ENCODE measurements at places on chromosomes 7 and 10.

GRCh38 chr10:35916791-35917190, 274.7 kb upstream of the FZD8 start:
- no peak for DNase-seq

DNA sequence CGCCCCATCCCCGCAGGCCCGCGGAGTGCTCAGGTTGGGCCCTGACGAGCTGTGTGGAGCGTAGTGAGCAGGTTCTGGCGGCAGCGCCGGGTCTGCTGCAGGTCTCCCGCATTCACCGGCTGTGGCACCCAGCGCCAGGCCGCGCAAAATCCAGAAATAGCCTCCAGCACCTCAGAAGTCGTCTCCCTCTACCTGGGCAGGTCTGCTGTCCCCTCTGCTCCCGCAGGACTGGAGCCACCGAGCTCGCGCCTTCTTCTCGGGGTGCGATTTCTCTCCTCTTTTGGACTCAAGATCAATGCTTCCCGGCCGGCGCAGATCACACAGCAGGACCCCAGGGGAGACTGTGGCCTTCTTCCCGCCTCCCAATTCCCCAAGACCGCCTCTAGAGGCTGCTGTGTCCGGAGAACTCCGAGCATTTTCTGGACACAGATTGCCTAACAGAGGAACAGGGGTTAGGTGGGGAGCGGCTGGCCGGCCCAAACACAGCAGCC, 8.4 kb downstream of the TLX1 start:
- DNase-seq = no peak

DNA sequence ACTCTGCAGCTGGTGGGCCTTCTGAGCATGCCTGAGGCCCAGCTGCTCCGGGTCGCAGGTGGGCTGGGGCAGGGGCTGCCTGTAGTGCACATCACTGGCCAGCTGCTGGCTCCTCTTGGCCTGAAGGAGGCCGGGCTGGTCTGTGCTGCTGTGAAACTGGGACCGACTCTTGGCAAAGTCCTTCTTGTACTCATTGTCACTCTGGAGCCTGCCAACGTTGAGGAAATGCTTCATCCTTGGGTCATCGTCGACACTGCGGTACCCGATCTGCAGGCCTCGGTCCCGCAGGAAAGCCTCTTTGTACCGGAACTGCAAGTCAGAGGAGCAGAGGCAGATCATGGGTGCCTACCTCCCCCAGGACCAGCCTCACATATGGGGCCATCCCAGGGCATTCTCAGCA, 37.7 kb downstream of the HABP2 start:
- DNase-seq = no peak

DNA sequence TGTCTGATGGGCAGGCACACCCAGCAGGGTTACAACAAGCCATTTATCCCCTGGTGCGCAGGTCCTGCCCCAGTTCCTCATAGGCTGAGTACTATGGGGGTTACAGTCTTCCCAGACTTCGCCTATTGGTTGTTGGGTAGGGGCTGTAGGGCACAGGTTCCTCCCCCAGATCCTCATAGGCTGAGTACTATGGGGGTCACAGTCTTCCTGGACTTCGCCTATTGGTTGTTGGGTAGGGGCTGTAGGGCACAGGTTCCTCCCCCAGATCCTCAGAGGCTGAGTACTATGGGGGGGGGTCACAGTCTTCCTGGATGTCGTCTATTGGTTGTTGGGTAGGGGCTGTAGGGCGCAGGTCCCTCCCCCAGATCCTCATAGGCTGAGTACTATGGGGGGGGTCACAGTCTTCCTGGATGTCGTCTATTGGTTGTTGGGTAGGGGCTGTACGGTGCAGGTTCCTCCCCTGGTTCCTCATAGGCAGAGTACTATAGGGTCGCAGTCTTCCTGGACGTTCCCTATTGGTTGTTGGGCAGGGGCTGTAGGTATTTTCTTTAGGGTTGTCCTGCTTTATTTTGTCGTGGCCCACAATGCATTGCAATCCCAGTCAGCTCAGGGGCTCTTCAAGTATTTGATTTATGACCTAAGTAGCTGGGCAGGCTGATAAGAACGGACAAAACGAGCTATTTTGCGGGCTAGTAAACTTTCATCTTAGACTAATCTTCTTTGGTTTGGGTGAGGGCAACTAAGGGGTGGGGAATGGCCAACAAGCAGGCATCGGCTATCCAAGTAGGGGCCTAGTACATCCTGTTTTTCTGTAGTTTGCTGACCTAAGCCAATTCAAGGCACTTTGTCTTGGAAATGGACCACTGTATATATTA, 3.4 kb downstream of the LRRC27 start:
- no peak for DNase-seq

GRCh38 chr10:97538411-97538810, 34.2 kb upstream of the ANKRD2 start:
- DNase-seq = no peak

GRCh38 chr10:14397066-14397465, 66.3 kb upstream of the FRMD4A start:
- DNase-seq = no peak

- no peak for DNase-seq
Measured at GRCh38 chr7:69992938-69993337, 394.7 kb downstream of the AUTS2 start.

- no peak for DNase-seq
Measured at GRCh38 chr10:77315496-77316129, 322.0 kb downstream of the KCNMA1 start.

DNA sequence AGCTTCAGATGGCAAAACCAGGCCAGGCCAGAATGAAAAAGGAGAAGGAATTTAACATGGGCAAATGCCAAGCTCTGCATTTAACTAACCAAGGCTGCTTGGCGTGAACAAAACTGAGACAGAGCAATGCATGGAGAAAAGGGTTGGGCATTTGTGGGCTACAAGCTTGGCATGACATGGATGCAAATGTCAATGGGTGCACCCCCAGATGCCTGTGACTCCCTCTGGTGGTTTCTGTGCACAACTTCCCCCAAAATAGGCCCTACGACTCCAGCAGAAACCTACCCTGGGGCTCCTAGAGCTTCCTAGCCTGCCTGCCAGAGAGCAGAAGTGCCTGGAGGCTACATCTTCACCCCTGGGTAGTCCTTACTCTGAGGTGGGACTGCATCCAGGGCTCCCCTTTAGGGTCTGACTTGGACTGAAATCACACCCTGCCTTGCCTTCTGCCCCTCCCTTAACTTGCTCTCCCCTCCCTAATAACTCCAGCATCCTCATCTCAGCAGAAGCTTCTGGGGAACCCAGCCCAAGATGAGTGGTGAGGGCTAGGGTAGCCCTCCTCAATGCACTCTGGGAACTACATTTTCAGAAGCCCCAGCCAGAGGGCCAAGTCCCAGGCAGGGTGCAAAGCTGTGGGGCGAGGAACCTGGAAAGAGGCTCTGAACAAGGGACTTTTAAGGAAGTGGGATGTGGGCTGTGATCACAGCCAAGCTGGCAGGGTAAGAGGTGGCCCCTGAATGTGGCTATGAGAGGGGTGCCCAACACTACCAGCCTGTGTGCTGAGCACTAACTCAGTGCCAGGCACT, 11.3 kb downstream of the GPRIN2 start:
- peak; percentile 1 for DNase-seq

GRCh38 chr10:48206482-48207250, 67.8 kb downstream of the FRMPD2 start:
- DNase-seq = no peak

DNA sequence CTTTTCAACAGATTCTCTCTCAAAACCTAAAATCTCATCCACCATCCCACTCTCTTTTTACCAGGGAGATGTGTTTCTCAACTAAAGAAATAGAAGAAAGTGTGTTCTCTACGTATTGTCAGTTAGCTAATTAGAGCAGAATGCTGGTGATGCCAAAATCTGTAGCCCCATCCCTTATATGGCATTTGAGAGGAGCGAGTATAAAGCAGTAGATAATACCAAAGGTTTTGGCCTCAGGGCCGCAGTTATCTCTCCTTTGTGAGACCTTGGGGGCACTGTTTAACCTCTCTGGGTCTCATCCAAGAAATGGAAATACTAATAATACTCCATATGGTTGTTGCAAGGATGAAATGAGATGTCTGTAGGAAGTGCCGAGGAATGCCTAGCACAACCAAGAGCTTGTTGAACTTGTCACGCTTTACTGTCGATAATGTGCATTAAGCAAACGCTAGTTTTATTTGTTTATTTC, 456 bp upstream of the DLD start:
- no peak for DNase-seq

DNA sequence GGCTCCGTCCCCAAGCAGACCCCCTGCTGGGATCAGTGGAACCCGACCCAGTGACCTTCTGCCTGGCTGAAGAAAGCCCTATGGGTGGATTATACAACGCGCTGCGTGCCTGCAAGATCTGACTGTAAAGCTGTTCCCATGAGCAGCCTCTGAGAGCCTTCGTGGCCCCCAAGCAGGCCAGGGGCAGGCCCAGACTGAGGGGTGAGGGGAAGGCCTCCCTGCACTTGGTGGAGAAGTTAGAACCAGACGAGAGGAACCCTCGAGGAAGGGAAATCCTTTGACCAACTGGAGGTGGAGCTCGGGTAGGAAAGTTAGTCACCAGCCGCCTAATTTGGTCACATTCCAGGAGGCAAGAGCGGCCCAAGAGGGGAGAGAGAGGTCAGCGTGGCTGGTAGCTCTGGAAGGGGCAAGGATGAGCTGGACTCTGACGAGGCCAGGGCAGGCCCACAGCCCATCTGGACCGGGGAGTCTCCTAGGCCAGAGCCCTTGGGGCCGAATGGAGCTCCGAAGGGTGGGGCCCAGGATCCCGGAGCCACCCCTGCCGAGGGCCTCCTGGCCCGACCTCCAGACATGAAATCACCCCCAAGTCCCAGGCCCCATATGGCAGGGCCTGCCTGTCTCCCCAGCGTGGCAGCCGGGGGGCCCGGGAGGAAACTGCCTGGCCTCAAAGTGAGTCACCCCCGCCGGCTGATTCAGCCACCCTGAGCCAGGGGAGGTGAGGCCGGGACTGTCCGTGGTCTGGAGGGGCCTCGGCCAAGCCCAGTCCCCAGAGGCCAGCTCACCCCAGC, 23.3 kb upstream of the PDGFA start:
- no peak for DNase-seq

- DNase-seq = no peak
Measured at GRCh38 chr10:99374972-99375371, 45.8 kb downstream of the CNNM1 start.

DNA sequence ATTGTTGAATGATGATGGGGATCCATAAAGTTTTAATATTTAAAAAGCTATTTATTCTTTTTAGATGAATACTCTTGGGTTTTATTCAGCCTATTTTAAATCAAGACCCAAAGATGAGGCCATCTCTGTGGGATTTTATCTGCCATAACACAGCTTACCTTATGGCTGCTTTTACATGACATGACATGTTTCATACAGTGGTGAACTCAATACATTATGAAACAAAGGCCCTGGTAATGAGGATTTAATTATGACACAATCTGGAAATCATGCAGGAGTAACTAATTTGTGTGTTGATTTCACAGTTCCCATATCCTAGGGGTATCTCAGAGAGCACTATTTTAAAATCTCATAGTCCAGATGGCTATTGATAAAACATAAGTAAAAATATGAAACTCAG, 661.8 kb upstream of the FZD8 start:
- DNase-seq = no peak

DNA sequence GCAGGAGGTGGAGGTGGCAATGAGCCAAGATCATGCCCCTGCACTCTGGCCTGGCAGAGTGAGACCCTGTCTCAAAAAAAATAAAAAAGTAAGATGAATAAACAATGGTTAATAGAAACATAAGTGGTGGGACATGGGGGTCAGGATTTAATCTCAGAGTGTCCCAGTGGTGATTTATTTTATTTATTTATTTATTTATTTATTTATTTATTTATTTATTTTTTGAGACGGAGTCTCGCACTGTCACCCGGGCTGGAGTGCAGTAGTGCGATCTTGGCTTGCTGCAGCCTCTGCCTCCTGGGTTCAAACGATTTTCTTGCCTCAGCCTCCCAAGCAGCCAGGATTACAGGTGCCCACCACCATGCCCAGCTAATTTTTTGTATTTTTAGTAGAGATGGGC, 482.6 kb upstream of the GALNT17 start:
- no peak for DNase-seq

GRCh38 chr10:73910401-73910763, 550 bp upstream of the PLAU start:
- DNase-seq = no peak

DNA sequence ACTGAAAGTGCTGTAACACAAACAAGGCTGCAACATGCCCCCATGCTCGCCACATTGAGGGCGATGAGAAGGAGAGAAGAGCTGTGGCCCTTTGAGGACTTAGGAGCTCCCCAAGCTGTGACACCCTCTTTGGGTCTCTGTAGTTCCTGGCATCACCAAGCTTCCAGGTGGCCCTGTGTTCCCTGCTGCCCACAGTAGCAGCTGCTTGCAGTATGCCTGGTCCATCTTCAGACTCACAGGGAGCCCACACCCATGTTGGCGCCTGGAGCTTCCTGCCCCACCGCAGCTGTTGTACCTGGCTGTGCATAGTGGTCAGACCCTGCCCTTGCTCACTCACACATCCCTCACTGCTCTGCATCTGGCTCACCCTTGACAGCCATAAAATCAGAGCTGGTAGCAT, 401.2 kb upstream of the NRG3 start:
- no peak for DNase-seq

- no peak for DNase-seq
Measured at GRCh38 chr10:46236546-46236887, 50.3 kb upstream of the ANTXRL start.

DNA sequence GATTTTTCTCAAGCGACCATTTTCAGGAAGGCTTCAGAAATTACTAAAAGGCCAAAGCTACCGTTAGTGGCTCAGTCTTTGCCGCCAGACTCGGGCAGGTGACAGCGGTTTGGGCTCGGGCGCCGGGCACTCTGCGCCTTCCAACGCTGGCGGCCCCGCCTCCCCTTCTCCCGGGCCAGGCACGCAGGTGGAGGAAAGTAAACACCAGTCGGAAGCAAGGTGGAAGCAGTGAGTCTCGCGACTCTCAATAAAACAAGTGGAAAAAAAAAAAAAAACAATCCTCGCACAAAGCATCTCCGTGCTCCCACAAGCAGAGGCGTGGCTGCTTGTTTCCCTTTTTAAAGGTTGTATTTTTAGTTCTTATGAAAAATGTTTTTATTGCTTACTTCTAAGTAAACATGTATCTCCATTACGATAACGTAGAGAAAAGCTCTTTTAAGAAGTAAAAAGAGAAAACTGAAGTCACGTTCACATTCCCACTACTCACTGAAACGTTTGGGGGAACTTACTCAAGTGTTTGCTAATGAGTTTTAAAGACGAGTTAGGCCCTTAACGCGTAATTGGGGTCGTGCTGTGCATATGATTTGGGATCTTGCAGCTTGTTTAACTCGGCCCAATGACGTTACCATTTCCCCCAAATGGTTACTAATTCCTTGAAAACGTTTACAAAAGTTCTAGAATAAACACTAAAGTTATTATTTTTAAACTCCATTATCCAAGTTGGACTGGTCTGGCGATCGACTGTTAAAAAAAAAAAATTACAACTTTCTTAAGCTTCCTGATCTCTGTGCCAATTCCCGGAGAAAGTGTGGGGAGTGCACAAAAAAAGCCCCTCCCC, 864 bp downstream of the CDCA7L start:
- peak; percentile 28 for DNase-seq

GRCh38 chr7:52021343-52021742, 704.7 kb upstream of the COBL start:
- DNase-seq = no peak

DNA sequence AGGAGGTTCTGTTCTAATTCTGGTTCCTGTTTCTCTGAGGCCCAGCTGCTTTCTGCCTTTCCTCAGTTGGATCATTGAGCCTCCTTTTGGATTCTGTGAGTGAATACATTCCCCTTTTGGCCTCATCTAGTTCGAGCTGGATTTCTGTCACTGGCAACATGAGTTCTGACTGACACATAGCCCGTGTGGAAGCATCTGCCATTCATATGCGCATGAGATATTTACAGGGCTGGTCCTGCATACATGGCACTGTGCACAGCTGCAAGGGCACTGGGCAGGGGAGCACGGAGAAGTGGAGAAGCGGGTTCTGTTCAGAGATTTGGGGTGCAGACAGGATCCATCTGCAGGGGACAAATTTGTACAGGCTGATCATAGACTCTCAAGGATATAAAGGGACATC, 352.8 kb downstream of the RPS24 start:
- DNase-seq = no peak
